ENCODE measurements at places on chromosomes 6 and 20.

DNA sequence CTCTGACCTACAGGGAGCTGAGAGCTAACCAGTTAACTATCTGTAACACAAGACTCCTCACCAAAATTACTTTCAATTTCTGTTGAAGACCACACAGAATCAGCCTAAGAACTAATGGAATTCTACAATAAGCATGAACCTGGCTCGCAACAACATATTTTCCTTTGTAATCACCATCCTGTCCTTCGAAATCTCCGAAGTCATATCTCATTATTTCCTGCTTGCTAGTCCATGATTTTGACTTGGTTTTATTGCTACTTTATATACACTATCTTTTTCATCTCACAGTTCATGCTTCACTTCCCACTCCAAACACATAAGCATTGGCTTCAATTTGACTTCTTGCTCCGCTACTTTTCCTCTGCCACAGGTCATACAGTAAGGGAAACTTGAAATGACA is 405.8 kb upstream of the FKBP1C start:
- no peak for DNase-seq

GRCh38 chr6:75409928-75410327 is 83.7 kb downstream of the FILIP1 start:
- DNase-seq, result no peak

DNA sequence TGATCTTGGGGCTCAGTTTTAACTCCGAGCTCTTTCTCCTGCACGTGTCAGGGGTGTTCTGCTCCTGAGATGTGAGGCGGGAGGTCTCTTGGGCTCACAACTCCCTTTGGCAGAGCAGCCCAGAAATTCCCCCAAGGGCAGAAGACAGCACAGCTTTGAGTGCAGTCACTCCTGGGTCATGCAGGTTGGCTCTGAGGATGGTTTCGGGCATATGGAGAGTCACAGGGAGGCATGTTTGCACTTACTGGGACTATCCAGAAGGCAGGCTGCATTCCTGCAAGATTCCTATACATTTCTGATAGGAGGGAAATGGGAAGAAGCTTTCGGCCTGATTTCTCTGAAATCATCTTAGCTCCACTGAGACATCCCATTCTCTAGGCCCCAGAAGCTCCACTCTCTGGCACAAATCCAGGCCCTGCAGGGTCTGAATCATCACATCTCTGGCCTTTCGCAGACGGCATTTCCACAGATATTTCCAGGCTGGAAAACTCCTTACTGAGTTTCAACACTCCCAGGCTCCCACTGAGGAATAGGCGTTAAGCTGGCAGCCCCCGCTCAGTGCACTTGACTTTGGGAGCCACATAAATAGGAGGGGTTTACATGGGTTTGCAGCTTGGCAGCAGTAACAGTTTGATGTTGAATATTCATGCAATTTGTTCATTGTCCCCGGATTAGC is 39.7 kb downstream of the AGPAT4 start:
- peak; percentile 76 for DNase-seq

DNA sequence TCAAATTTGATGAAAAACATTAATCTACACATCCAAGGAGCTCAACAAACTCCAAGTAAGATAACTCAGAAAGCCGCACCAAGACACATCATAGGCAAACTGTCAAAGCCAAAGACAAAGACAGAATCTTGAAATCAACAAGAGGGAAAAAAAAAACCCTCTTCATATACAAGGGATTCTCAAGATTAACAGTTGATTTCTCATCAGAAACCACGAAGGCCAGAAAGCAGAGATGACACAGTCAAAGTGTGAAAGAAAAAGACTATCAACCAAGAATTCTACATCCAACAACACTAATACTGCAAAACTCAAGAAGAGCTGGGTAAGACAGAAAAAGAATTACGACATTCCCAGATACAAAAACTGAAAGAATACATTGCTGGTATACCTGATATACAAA is 73.8 kb downstream of the CDK19 start:
- no peak for DNase-seq

DNA sequence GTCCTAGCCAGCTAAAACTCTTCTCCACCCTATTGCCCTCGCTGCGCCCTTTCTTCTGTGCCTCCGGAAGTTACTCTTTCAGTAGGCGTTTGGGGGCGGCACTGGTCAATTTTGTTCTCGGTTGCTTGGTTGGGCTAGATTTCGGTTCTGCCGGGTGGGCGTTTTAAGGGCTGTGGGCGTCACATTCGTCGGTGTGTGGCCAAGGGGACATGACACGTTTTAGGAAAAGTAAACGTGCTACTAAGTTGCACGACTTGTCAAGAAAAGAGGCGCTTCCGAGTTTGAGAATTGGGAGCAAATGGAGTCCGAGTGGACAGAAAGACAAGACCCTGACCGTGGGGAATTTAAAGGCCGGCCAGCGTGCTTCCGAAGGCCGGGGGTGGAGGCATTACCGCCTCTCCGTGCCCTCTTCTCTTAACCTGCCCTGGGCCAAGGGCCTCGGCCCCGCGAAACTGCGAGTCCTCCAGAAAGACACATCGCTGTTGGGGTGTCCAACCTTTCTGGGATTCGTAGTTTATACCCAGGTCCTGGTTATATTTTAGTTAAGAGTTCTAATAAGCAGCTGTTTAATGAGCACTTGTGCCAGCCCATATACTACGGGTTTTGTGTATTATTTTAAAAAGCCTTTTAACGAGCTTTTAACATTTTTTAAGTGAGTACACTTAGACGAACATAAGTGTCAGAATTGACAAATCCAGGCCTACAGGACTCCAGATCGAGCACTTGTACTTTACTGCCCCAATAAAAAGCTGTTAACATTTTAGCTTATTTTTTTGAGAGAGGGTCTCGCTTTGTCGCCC is 664 bp upstream of the BAG6 start:
- DNase-seq, result peak; percentile 95

- DNase-seq, result no peak
Measured at GRCh38 chr20:55258559-55258958, 746.8 kb downstream of the CBLN4 start.

DNA sequence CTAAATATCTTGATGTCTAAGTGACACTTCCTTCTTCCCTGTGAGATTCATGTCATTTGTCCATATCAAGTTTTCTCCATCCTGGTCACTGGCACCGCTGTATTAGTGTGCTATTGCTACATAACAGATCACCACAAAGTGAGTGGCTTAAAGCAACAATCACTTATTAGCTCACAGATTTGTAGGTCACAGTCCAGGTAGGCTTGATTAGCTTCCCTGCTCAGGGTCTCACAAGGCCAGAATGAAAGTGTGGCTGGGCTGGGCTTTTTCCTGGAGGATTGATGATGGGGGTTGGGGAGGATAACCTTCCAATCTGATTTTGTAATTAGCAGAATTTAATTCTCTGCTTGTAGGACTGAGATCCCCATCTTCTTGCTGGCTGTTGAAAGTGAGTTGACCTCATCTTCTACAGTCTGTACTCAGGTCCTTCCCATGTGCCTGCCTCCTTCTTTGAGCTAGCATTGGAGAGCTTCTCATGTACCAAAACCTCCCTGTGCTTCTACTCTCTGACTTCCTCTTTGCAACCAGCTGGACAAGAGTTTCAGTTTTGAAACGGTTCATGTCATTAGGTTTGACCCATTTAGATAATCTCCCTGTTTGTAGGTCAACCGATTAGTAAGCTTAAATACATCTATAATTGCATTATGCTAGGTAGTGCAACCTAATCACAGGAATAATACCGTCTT is 152.4 kb upstream of the MAN1A1 start:
- DNase-seq, result no peak

- DNase-seq, result no peak
Measured at GRCh38 chr20:2032168-2032567, 38.3 kb upstream of the PDYN start.

GRCh38 chr20:3839328-3839727 is 7.3 kb upstream of the MAVS start:
- no peak for DNase-seq

- DNase-seq, result no peak
Measured at GRCh38 chr6:166624275-166624674, 2.8 kb downstream of the RPS6KA2 start.

DNA sequence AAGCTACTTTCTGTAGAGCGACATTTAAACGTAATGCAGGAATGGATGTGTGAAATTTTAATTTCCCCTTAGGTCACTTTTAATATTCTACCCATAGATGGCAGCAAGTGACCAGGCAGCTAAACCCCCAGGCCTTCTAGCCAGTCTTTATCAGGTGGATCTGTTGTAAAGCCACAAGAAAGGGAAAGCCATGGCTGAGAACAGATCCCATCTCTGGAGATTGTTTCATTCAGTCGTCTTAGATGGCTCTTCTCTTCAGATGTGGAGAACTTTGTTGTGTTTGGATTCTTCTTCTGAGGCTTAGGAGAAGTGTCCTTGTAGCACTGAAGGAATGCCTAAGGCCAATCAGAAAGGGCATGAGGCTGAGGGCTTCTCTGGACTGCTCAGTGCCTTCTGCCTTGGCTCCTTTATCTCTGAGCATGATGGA is 15.8 kb upstream of the RNF182 start:
- peak; percentile 88 for DNase-seq

- DNase-seq, result no peak
Measured at GRCh38 chr6:74256781-74257180, 560.8 kb downstream of the CD109 start.

DNA sequence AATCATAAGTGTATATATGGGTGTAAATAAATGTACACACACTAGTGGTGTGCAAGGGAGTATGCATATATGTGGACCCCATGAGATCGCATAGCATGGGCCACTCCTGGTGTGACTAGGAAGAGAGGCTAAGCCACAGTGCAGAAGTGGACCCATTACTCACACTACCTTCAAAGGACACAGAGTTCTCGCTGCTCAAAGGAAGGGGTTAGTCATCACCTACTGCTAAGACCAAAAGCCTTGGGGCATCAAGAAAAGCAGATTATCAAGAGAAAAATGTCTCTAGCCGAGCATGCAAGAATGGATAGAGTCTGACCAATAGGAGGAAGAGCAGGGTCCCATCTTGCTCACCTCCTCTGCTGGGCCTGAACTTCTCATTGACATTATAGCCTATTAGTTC is 195.5 kb downstream of the MAFB start:
- no peak for DNase-seq

- no peak for DNase-seq
Measured at GRCh38 chr6:124430740-124431318, 531.4 kb upstream of the RNF217 start.

DNA sequence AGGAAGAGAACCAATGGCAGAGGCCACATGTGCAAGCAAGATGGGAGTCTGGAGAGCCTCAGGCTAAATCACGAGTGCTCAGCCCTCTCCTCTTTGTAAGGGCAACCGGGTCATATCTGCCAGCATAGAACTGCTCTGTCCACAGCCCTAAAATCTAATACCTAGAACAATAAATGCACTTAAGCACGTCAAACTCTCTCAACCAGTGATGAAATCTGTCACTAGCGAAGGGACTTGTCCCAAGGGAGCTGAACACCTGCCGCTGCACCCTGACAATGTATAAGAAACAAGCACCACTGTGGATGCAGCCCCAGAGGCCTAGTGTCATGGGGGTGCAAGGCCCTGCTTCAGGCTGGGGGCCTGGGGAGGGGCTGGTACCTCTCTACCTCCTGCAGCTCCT is 82.5 kb downstream of the PRL start:
- no peak for DNase-seq

- DNase-seq, result no peak
Measured at GRCh38 chr6:75993236-75994162, 79.0 kb downstream of the IMPG1 start.
